ENCODE measurements at places on chromosomes 1 and 21.

DNA sequence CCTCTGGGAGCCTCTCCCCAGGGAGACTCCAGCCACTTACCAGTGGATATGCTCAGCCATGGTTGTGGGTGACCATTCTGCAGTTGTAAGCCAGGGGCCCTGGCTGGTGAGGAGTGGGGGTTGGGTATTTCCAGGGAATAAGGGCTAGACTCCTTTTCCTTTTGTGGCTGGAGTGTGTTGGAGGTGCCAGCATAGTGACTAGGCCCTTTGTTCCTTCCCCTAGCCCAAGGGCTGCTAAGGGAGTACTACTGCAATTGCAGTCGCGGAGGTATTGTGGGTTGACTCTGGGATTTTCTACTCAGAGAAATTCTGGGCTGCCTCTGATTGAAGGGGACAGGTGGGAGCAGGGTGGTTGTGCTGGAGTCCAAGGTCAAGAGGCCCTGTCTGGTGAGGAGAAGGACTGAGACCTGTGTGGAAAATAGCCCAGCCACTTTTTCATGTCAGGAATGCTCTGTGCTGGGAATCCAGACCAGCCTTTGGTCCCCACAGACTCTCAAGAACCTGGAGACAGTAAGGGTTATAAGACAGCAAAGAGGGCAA, 43.1 kb downstream of the MROH9 start:
- no peak for DNase-seq

DNA sequence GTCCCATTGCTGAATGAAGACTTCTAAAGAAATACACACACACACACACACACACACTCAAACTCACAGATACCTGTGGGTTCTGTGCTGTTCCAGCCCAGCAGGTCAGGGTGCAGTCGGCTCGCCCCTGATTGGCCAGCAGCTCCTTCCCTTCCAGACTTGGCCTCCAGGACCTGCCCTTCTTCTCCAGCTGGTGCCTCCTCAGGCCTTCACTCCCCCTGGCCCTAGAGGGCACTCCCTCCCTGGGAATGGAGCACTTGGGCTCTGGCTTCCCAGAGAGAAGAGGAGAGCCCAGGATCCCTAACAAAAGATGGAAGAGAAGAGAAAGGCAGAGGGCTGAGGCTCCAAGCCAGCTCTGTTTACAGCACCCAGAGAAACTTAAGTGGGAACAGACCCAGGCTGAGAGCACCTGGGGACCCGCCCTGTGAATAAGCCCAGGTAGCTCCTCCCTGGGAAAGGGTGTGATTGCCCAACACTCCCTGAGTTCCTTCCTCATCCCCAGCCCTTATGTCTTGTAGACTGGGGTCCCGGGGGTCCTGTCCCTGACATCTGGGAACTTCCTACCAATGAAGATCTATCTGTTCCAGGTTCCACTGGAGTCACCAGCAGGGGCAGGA, at the start of gene PGLYRP3:
PGLYRP3 (minus strand) TSS at position 383 of the 617 bp plus-strand sequence. CDS start 2,287 bp downstream, outside the sequence.
- DNase-seq, result peak; percentile 74

- no peak for DNase-seq
Measured at GRCh38 chr1:12059722-12060464, 3.2 kb upstream of the TNFRSF8 start.

DNA sequence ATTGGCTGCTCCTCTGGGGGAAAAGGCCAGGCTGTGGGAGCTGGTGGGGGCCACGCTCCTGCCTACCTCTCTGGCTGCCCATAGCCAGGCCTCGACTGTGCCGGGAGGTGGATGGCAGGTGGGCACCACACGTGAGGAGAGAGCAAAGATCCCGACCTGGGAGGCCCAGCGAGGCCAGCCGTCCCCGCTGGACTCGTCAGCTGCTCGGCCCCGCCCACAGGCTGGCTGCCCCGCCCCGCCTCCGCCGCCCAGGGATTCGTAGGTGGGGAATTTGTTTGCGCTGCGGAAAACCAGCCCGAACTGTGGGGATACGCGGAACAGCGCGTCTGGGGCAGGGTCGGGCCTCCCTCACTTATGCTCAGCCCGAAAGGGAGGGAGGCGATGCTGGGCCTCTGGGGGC, 31.7 kb downstream of the TP73 start:
- DNase-seq, result peak; percentile 58

- DNase-seq, result peak; percentile 74
Measured at GRCh38 chr1:22105611-22106207, 37.2 kb downstream of the WNT4 start.

Measured in mesendoderm (in vitro differentiated cells).